ENCODE measurements at places on chromosomes 6 and 20.

DNA sequence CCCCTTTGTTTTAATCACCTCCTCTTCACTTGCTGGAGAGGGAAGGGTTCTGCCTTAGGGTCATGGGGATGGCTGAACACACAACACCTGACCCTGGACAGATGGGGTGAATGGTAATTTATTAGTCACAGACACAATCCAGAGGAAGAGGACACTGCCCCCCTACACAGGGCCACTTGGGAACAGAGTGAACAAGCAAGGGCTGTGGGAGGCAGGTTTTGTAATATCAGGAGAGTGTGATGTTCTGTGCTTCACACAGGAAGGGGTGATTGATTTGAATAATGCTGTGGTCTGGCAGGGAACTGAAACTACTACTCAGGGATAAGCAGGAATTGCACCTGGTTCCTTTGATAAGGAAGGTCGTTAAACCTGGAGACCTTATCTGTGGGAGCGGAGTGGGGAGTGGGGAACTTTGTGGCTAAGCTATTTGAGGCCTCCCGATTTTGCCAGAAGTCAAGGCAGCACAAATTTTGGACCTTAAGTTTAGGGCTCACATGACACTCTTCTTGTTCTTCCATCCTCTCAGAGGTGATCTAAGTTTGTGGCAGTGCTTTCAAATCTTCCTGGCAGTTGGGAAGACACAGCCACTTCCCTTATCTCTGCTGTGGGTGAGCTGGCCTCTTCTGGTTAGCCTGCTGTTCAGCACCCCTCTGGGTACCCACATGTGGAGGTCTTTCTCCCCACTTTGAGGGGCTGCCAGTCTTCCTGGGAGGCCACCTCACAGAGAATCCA is 77.8 kb downstream of the CD164 start:
- DNase-seq = peak; percentile 24

DNA sequence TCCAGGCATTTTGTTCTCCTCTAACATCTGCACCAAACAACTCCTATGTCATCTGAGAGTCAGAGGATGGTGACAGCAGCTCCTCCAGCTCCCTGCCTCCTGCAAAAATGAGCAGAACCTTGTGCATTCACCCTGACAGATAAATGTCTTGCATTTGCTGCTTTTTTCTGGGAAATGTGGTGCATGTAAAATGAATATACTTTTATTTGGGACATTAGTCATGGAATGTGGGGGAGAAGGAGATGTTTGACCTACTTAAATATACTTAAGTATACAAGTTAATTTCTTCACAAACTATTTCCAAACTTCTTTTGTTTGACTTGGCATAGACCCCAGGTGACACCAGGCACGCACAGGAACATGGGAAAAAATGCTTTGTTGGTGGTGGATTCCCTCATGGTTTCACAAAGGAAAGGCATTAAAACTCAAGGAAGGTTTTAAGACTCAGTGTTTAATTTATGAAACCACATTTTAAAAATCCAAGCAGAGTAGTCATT is 181.8 kb upstream of the MCHR2 start:
- DNase-seq = peak; percentile 12

- DNase-seq = peak; percentile 6
Observed at GRCh38 chr6:17013701-17014100, 88.1 kb upstream of the STMND1 start.

DNA sequence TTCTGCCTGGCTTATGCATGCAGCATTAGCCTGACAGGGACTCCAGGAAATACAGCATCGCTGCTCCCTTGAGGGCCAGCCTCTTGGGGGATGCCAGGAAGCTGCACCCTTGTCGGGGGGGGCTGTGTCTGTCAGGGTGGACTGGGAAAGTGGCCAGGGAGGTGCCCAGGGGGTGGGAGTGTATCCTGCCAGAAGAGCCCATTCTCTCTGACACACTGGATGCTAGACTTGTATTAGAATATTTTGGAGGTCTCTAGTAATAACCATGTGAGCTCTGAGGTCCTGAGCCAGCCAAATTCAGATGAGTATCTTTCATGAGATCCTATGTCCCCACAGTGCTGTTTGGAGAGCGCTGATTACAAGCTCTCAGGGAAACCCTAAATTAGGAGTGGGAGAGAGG is 89.1 kb downstream of the MYLK4 start:
- no peak for DNase-seq

DNA sequence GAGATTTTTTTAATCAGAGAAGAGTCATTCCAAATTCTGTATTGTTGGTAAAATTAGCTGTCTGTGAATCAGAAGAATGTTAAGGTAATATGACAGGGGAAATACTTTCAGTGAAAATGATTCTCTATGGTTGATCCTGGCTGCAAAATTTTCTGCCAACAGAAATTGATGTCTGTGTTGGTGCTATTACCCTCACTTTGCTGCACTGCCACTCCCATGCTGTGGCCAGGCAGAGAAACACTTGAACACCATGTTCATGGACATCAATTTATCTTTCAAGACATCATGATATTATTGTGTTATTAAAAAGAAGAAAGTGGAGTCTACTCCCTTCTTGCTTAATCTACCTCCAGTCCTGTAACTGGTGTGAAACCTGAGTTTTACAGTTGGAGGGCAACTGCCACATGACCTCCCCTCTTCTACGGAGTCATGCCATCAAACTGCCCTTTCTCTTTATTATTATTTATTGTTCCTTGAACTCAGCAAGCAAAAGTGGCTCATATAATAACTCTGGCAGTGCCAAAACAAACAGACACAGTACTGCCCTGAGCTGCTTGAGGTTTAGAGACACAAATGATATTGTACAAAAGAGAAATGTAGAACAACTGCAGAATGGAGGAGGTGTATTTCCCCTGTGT is 288.0 kb upstream of the JAG1 start:
- DNase-seq = no peak

DNA sequence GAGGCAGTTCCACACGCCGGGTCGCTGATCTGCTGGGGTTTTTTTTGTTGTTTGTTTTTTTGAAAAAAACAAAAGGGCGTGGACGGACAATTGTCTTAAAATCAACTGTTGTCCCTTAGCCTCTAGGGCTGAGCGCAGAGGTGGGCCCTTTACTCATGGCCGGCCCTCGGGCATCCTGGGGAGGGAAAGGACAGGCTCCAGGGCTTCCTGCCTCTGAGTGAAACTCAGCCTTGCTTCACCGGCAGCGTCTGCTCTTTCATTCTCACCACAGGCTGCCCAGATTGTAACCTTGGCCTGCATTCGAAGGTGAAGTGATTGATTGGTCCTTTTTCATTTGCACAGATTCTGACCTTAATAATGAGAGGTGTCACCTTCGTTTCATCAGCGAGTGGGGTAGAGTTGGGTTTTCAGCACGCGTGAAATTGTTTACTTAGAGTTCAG is 797 bp downstream of the SMIM13 start:
- peak; percentile 18 for DNase-seq

DNA sequence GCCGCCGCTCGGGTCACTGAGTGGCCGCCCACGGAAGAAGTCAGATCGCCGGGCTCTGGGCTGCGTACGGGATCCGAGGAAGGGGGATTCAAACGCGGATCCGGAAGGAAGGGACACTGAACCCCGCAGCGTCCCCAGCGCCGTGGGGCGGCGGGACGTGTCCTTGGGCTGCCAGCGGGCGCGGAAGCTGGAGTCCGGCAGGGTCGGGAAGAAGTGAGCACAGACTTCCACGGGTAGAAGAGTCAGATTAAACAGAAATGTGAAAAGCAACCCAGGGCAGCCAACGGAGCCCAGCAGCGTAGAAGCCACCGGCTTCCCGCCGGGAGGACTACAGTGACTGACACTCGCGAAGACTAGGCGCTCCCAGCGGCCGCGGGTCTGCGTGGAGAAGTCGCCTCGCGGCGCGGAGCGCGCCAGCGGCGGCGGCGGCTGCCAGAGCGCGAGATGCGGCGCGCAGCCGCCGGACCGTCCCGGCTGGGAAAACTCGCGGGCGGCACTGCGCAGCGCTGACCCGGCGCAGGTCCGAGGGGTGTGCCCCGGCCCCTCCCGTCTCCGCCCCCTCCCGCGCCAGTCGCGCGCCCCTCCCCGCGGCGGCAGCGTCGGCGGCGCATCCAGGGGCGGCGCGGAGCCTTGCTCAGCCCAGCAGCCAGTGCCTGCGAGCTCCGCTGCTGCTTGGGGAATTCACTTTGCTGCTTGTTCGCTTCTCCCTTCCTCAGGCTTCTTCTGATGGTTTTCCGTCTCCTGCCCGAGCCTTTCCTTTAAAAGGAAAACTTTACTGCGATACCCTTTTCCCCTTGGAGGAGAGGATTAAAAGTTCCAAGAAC is at the start of gene SAMD5:
Gene SAMD5, plus strand, starts transcription at position 649 of the 824 bp plus-strand sequence. CDS start 239 bp downstream, outside the sequence.
- peak; percentile 4 for DNase-seq

DNA sequence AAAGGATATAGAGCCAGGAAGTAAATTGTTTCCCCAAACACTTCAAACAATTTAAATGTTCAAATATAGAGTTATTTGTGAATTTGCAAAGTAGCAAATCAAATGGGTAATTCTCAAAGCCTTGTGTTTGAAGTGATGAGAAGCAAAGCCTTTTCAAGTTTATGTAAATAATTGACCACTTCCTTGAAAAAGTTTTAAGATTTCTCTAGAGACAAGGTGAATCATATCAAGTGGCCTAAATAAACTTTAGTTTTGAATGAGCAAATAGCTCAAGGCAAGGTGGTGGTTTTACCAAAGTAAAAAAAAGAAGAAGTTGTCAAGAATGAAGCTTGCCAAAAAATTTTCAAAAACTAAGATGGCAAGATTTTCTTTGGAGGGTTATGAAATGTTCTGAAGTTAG is 42.6 kb upstream of the IFNGR1 start:
- DNase-seq = no peak

GRCh38 chr6:151773382-151773781 is 34.1 kb upstream of the ESR1 start:
- DNase-seq = no peak

GRCh38 chr6:169371344-169372127 is 117.9 kb upstream of the THBS2 start:
- DNase-seq = no peak

DNA sequence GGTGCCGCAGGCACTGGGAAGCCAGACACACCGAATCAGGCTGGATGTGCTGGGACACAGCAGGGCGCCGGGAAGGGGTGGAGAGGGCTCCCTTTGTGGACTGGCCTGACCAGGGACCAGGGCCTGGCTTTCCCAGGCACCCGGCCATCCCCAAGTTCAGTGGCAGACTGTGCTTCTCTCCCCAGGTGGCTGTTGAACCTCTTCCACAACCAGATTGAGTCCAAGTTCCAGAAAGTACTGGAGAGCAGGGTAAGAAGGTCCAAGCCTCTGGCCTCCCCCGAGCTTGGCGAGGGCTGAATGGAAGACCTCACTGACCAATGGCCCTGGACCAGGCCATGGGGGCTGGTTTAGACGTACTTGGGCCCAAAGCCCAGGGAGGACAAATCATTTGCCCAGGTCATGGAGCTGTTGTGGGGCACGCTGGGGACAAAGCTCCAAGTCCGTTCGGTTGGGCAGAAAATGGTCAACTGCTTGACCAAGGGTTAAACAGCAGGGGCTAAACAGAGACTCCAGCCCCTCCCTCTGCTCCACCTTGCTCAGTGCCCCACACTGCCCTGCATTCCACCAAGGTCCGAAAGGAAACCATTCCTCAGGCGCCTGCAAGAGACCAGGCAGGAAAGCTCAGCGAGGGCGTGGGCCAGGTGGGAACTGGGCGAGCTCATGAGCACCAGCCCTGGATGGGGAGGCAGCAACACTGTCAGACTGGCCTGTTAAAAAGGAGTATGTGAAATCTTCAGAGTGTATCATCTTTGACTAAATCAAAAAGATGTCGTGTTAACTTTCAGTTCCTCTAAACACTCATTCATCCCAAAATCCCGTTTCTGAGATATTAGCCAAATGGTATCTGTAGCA is 9.1 kb downstream of the LBP start:
- DNase-seq = no peak

- no peak for DNase-seq
Observed at GRCh38 chr20:61558726-61559125, 306.7 kb downstream of the CDH4 start.

GRCh38 chr20:17836303-17836861 is 132.2 kb downstream of the SNX5 start:
- no peak for DNase-seq

DNA sequence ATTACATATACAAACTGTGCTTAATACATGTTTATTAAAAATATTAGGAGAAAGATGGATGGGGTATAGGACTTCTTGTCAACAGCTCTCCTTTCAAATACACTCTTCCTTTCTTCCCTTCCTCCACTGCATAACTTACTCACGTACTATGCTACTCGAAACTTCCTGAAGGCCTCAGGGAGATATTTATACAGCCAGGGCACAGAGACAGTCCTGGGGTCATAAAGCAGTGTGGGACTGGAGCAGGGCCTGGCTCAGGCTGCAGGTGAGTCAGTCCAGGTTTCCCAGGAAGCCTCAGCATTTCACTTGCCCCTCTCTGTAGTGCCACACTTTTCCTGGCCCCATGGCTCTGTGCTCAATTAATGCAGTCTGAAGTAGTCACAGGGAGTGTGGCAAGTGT is 157.0 kb downstream of the UBE3D start:
- no peak for DNase-seq

DNA sequence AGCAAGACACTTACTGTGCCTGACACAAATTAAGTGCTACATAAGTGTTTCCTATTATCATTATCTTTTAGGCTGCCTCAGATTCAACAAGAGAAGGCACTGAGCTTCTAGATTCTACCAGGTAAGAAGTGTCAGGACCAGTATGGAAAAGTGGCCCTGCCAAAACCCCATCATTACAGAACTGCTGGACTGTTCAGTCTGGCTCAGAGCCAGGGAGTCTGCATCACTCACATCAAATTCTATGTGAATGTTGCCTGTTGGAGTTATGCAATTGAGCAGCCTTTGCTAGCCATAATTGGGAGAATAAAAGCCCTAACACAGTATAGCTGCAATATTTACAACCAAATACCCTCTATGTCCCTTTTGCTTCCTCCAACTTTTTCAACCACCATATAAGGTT is 70.9 kb downstream of the ATG5 start:
- peak; percentile 62 for DNase-seq

DNA sequence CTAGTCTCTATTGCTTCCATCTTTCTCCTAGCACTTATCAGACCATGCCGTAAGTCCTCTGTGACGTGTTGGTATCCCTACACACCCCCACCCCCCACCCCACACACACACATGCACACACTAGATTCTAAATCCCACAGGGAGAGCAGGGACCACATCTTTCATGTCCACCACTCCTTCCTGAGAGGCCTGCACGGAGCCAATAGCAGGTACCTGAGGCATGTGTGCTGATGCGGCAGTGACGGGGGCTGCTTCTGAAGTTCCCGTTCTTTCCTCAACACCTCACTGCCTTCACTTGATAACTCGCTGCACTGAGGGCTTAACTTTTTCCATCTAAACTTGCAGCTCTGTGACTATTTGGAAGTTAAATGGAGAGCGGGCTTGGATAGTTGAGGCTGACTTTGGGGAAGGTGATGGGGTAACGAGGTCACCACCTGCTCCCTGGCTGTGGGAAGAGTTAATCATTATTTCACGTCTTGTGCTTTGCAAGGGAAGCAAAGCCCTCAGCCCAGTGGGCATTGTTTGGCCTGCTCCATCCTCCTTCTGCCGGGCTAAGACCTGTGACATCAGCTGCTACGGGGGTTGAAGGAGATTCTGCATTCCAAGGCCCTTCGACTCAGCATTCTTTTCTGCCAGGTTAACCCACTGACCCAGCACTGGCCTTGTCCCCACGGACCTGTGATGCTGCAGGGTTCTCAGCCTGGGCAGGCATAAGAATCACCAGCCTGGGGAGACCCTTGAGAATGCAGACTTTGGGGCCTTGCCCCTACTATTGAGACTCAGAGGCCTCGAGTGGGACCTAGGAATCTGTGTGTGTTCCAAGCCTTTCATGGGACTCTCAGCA is 187.8 kb downstream of the ANKRD60 start:
- peak; percentile 58 for DNase-seq
